Pulmonary artery endothelial cell (primary cell): ENCODE measurements at places on chromosomes 2 and 18. TPM values are rescaled to one million over a fixed set of nuclear protein-coding genes. Genes with fewer than 3 reads are reported as not detected.

RGPD4 gene
- total RNA-seq, result under 0.01 TPM in 1 of 2 replicates, not detected in the other

CRYGD gene
- total RNA-seq, result not detected in 2 replicates

IL36B gene
- not detected in 2 replicates for total RNA-seq

LTBP1 gene
- total RNA-seq, result 41.9 and 109 TPM in 2 replicates

ASB3 gene
- 17.9 and 27.3 TPM in 2 replicates for total RNA-seq

IL1F10 gene
- total RNA-seq, result not detected in 2 replicates

BCL2 gene
- total RNA-seq, result 1.3 and 1.4 TPM in 2 replicates
